T-helper 2 cell (primary cell): ENCODE measurements at places on chromosomes 3 and 15.

GRCh38 chr3:69058947-69059224, 6.8 kb upstream of the TMF1 start:
- DNase-seq, result no peak

- peak; percentile 2 for DNase-seq
Measured at GRCh38 chr3:20225769-20226168, 39.8 kb upstream of the SGO1 start.

GRCh38 chr3:42769477-42770131, 3.4 kb downstream of the CCDC13 start:
- no peak for DNase-seq

DNA sequence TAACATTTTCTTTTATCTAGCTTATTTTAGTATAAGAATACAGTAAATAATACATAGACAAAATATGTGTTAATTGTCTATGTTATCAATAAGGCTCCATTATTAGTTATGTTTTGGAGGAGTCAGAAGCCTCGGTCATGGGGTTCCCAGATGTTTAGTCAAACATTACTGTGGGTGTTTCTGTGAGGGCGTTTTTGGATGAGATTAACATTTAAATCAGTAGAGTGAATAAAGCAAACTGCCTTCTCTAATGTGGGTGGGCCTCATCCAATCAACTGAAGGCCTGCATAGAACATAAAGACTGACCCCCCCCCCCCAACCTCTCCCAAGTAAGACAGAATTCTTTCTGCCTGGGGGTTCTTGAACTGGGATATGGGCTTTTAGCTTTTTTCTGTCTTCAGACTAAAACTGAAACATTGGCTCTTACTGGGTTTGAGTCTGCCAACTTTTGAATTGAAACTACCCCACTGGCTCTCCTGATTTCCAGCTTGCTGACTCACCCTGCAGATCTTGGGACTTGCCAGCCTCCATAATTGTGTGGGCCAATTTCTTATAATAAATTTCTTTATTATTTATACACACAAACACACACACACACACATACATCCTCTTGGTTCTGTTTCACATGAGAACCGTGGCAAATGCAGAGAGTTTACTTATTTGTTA, 192.0 kb downstream of the TPRG1 start:
- no peak for DNase-seq

- DNase-seq, result no peak
Measured at GRCh38 chr3:131324923-131325322, 56.7 kb upstream of the NUDT16 start.

DNA sequence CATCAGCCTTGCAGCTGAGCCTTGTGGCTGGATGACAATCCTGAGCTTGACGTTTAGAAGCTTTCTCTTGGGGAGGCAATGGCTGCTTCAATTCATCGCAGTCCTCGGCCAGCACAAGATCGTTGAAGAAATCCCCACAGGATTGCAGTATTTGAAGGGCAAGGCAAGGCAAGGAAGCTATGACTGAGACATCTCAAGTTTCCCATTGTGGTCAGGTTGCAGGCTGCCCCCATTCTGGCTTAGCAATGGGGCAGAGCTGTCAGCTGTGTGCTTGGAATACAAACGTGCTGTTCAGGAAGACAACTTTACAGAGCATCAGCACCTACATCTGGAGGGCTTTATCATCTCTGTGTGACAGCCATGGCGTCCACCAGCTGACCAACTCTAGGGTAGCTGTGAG, 275.9 kb upstream of the TBL1XR1 start:
- DNase-seq, result no peak

DNA sequence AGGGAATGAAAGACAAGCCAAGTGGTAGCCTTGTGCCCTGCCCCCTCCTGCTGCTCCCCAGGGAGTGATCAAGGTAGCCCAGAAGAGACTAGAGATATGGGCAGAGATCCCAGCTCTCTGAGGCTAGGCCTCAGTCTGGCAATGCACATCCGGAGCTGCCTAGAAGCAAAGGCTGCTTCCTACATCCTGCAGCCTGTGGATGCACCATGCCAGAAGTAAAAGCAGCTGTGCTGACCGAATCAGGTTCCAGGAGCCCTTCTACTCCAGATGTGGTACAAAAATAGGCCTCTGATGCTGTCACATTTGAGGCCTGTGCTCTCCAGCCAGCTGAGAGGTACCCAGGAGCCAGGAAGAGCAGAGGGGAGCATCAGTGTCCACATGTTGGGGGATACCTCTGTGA, 16.0 kb downstream of the TRAIP start:
- no peak for DNase-seq

GRCh38 chr3:40782111-40782721, 257.5 kb downstream of the ZNF621 start:
- no peak for DNase-seq

GRCh38 chr15:65254356-65254755, 32.3 kb downstream of the PARP16 start:
- no peak for DNase-seq

DNA sequence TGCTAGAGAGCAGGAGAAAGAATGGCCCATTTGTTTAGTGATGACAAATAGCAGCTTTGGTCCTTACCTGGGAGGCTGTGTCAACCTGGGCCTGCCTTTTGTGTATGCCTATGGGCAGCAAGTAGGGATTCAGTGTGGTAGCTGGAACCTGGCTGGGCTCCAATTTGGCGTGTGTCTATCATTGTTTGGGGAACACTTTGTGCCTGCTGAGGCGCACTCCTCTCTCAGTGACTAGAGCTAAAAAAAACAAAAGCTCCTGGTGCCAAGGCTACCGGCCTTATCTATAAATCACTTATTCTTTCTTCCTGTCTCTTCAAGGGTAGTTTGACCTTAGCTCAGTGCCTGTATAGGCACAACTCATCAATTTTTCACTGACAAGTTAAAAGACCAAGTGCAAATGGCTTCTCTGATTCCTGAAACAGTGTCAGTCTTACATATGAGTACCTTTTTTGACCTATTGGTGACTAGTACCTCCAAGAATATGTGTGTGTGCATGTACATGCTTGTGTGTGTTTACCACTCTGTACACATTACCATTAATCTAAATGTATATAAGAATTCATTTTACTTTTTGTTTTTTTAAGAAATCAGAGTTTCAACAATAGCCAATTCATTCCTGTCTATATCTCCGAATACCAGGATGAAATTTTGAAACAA, 54.6 kb downstream of the GMNC start:
- DNase-seq, result no peak

- no peak for DNase-seq
Measured at GRCh38 chr15:57328897-57329296, 47.4 kb upstream of the CGNL1 start.

DNA sequence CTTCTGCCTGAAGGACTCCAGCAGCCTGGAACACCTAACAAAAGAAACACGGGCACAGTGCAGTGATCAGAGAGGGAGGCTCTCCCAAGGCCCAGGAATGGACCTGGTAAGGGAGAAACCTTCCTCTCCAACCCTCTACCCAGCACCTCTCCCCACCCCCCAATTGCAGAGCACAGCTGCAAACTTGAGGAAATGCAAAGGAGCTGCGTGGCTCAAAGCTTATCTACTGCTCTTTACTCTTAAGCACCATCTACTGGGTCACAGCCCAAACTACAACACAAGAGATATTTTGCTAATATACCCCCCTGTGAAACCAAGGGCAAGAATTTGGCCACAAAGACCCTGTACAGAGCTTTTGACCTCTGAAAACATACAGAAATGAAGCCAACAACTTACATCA, 328.3 kb downstream of the OXSM start:
- no peak for DNase-seq

DNA sequence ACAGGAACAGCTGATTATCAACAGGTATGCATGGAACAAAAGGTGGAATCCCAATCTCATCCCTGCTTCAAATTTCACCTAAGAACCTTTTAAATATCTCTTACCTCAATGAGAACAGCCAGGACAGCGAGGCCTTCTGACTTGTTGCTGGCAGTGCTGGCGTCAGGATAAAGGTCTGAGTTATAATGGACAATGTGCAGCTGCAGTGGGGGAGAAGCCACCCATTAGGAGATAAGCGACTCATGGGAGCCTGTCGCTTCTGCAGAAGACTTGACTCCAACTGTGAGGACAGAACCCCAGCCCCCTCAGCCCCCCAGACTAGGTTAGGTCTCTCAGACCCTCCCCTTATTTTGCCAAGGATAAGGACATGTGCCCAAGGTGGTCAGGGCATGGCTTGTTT, 39.7 kb downstream of the CA12 start:
- no peak for DNase-seq

DNA sequence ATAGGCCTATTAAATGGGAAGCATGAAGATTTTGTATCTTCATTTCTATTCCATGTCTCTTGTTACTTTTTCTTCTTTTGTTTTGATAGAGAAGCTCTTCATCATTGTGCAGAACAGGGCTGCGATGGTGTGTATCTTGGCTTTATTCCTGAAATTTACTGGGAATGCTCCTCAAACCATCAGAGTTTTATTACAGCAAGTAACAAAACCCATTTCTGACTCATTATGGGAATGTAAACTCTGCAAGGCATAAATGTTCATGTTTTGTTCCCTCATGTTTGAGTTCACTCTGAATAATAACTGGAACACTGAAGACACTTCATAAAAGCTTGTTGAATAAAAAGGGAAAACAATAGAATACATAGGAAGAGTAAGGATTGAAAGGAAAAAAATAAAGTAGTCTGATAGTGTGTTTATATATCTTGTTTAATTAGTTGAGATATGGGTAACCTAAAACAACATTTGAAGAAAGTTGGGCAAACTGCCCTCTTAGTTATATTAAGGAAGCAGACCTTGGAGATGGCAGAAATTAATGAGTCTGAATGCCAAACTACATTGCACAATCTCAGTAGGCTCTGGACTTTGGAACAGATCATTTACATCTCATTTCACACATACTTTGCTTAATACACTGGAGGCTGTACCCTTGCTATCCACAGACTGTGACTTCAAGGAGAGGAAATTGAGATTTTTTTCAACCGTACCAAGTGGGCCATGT, 521.5 kb downstream of the GRM7 start:
- no peak for DNase-seq

GRCh38 chr3:53068176-53068575, 22.3 kb upstream of the SFMBT1 start:
- DNase-seq, result no peak

DNA sequence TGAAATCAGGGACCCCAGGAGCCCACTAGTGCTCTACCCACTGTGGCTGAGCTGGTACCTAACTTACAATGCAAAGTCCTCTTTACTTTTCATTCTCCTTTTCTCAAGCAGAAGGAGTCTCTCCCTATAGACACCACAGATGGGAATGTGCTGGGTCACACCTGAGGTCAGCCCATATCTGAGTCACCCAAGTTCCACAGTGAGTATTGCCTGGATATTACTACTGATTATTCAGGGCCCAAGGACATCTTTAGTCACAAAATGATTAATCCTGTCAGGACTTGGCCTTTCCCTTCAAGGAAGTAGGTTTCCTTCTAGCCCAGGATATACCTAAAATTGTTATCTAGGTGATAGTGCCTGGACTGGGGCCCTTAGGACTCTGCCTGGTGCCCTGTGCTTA, 1305.2 kb downstream of the SI start:
- no peak for DNase-seq

DNA sequence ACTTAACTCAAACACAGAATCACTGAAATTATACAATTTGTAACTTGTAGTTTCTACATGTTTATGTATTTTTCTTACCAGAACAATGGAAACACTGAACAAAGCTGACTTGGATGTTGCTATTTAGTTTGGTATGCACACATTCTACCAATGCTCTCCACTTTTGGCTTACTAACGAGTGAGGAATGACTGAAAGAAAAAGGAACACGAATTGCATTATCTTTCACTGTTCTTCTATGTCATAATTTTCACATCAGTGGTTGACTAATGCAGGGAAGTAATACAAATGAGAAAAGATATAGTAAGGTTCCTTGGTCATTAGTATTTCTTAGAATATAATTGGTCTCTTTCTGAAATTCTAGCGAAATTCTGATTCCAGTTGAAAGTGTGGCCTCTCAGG, 9.8 kb upstream of the CNTN3 start:
- DNase-seq, result no peak

DNA sequence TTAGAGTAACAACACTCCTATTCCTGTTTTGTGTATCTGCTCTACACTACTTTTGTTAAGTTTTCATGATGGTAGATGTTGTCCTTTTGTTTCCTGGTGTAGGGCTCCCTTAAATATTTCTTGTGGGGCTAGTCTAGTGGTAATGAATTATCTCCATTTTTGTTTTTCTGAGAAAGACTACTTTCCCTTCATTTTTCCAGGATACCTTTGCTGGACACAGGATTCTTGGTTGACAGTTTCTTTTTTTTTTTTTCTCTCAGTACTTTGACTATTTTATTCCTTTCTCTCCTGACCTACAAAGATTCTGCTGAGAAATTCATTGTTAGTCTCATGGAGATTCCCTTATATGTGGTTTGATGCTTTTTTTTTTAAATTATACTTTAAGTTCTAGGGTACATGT, 37.9 kb downstream of the FAIM start:
- no peak for DNase-seq

DNA sequence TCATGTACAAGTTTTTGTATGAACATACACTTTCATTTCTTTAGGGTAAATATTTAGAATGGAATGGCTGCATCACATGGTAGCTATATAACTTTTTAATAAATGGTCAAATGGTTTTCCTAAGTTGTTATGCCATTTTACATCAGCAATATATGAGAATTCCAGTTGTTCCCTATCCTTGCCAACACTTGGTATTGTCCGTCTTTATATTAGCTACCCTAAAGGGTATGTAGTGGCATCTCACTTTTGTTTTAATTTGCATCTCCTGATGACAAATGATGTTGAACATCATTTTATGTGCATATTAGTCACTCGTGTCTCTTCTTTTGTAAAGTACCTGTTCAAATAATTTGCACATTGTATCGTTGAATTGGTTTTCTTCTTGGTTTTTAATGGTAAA, 2.5 kb upstream of the MUC13 start:
- DNase-seq, result no peak

DNA sequence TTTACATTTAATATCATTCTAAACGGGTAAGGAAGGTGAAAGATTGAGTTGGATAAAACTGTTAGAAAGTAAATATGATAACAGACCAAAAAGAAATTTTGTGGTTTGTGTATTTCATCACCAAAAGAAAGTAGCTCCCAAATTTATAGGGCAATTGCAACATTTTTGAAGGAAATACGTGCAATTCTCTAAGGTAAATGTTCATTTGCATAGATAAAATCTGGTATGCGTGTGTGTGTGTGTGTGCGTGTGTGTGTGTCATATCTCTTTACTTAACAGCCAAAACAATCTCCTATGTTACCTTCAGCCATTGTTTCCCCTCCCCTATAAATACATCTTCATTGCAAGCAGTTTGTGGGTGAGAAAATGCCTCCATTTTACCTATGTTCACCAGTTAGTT, 208.4 kb downstream of the TNIK start:
- no peak for DNase-seq

DNA sequence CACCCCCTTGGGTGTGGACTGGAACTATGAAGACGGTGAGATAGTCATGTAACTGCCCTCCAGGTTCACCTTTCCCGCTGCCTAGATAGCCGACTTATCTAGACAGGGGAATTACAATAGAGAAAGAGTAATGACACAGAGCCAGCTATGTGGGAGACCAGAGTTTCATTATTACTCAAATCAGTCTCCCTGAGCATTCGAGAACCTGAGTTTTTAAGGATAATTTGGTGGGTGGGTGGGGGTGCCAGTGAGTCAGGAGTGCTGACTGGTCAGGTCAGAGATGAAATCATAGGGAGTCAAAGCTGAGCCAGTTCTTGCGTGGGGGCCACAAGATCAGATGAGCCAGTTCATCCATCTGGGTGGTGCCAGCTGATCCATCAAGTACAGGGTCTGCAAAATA, 19.7 kb upstream of the DNAJC19 start:
- DNase-seq, result no peak
